Stimulated activated CD8-positive, alpha-beta memory T cell treated with anti-CD3 and anti-CD28 coated beads, Interleukin-15, amount 100 ng/mL, for 24 hours (primary cell): ENCODE measurements at places on chromosomes 11 and 22.

DNA sequence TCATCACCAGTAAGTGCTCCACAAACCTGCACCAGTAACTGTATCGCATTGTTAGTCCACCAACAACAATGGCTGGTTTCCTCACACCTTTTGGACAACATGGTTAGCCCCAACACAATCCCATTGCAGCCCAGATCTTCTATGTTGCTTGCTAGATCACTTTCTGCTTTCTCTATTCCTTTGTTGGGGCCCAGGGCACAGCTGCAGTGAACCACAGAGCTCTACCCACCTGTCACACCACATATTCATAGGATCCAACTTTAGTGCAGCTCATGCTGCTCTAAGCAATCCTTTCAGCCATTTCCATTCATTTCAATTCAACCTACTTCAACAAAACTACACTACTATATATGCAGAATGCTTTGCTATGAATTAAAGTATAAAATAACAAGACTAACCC is 364.3 kb downstream of the DCDC1 start:
- DNase-seq: no peak

- no peak for DNase-seq
Measured at GRCh38 chr11:72042064-72042745, 38.1 kb downstream of the NUMA1 start.

DNA sequence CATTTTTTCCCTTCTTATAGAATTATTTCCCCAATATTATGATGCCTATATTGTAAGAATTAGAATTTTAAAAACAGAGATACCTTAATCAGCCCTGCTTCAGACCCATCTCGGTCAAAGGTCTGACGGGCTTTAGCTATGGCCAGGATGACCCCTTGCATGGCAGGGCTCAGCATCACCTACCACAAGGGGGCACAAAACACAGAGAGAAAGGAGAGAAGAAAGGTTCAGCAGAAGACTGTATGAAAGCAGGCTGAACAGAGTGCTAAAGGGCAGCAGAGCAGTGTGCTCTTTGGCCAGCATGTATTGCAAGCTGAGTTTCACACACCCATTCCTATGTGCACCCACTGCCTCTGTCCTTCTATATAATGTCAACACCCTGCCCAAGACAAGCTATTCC is 26.8 kb downstream of the CLDN25 start:
- DNase-seq: no peak

GRCh38 chr22:38290347-38290746 is 17.5 kb upstream of the TMEM184B start:
- no peak for DNase-seq

- no peak for DNase-seq
Measured at GRCh38 chr11:32779136-32779535, 15.3 kb downstream of the CCDC73 start.

- no peak for DNase-seq
Measured at GRCh38 chr22:44429941-44430587, 68.0 kb downstream of the RTL6 start.

GRCh38 chr22:44246615-44247326 is 66.0 kb downstream of the SHISAL1 start:
- DNase-seq: no peak
